ENCODE measurements at places on chromosomes 5 and 9. TPM values are rescaled to one million over a fixed set of nuclear protein-coding genes. Genes with fewer than 3 reads are reported as not detected.

GRCh38 chr5:31100047-31100575 is 93.4 kb upstream of the CDH6 start:
- no peak overlapping the region for H3K27ac ChIP-seq
- no peak overlapping the region for H3K4me3 ChIP-seq
- H3K36me3 ChIP-seq, result no peaks in the 10 kb centered on the region

GRCh38 chr9:133334161-133334560 is 1.8 kb downstream of the SURF6 start:
- H3K36me3 ChIP-seq, result peaks cover 18% of the 10 kb centered on the region
- no peaks in the 10 kb centered on the region for H3K27me3 ChIP-seq
- H3K4me3 ChIP-seq, result no peak overlapping the region
- no peak for DNase-seq

The HRH2 gene
- total RNA-seq, result 1.9 TPM

DNA sequence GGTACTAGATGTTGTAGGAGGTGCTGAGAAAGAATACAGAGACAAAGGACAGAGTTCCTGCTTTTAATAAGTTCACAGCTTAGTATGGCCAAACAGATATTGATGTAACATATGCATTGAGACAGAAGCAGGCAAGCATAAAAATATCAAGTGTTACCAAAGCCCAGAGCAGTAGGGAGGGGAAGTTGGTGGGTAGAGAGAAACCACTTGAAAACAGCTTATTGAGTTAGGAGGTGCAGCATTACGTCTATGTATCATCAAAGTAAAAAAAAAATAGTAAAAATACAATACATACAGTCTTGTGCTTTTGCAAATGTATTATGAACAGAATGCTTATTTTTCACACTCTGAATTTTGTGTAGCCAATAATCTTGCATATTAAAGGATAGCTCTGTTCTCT is 441.8 kb upstream of the SGCD start:
- DNase-seq, result no peak
- no peak overlapping the region for H3K27ac ChIP-seq
- no peaks in the 10 kb centered on the region for H3K27me3 ChIP-seq
- no peaks in the 10 kb centered on the region for H3K4me1 ChIP-seq

The TAF7 gene
- total RNA-seq, result 38.2 TPM

- no peaks in the 10 kb centered on the region for H3K4me1 ChIP-seq
- no peak overlapping the region for H3K27ac ChIP-seq
- DNase-seq, result no peak
- H3K4me3 ChIP-seq, result no peak overlapping the region
These were observed 39.9 kb downstream of the MOCS2 start for GRCh38 chr5:53069626-53070025.

GRCh38 chr9:116549061-116549664 is 137.9 kb upstream of the TRIM32 start:
- H3K4me1 ChIP-seq, result peaks cover 46% of the 10 kb centered on the region
- no peak overlapping the region for H3K4me3 ChIP-seq
- DNase-seq, result no peak
- H3K36me3 ChIP-seq, result no peaks in the 10 kb centered on the region
- H3K27ac ChIP-seq, result peak overlapping the region; percentile 27

The INSL6 gene
- not detected for total RNA-seq

DNA sequence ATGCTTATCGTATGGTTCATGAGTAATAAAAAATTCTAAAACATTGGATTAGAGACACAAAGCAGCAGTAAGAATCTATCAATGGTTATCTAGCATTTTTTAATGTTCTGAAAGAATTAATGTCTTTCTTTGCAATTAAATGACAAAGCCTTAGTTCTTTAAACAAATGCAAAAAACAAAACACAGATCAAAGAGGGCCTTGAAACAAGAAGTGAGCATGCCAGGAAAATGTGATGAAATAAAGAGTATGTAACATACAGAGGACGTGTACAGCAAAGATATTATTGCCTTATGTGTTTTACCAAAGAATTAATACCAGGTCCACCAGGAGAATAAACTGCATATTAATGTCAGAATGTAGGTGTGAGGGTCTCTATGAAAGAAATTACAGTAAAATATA is 812.3 kb upstream of the GRAMD2B start:
- H3K4me3 ChIP-seq, result no peak overlapping the region
- no peaks in the 10 kb centered on the region for H3K4me1 ChIP-seq
- H3K36me3 ChIP-seq, result no peaks in the 10 kb centered on the region
- no peaks in the 10 kb centered on the region for H3K27me3 ChIP-seq
- no peak for DNase-seq

GRCh38 chr5:62596691-62597090 is 18.1 kb downstream of the LRRC70 start:
- H3K27ac ChIP-seq, result no peak overlapping the region
- H3K4me3 ChIP-seq, result no peak overlapping the region
- no peak for DNase-seq
- no peaks in the 10 kb centered on the region for H3K27me3 ChIP-seq
- peaks cover 27% of the 10 kb centered on the region for H3K36me3 ChIP-seq
- no peaks in the 10 kb centered on the region for H3K4me1 ChIP-seq

- no peaks in the 10 kb centered on the region for H3K36me3 ChIP-seq
- no peak overlapping the region for H3K4me3 ChIP-seq
- no peak for DNase-seq
- H3K4me1 ChIP-seq, result no peaks in the 10 kb centered on the region
These were observed 913.1 kb downstream of the EFNA5 start for GRCh38 chr5:106757672-106758071.

The IL3 gene
- not detected for total RNA-seq

DNA sequence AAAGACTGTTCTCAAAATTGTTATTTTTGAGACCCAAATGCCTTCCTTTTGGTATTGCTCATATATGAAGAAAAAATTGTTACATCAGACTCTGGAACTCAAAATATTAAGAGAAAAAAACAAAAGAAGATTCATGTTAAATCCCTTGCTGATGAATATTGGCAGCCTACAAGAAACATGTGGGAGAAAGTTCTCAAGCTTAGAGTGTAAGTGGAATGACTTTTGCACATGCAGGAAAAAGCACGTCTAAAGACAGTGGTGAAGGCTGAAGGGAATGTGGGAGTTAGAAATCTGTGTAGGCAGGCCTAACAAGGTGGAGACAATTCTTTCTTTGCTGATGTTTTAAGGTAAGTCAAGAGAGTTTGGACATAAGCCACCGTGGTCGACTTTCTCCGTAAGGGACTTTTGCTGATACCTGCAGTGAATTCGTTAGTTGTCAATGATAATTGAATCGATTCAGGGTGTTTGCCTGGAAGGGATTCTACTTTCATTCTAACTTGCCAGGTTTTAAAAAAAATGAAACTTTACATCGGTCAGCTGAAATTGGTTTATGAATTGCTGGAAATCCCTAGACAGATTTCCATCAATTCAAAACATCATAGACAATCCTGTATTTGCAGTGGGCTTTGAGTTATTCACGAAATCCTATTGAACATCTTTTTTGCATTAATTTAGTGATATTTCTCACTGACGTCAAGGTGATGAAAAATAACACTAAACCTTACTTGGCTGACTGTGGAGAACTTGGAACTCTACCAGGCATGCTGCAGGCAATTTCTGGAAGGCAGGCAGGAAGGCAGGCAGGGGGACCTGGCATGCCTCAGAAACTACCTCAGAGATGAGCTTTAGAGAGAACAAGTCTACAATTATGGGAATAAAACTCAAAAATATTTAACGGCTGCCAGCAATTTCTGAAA is 359.1 kb upstream of the ADAMTSL1 start:
- peaks cover 11% of the 10 kb centered on the region for H3K4me1 ChIP-seq
- no peaks in the 10 kb centered on the region for H3K27me3 ChIP-seq
- DNase-seq, result no peak

The MARCOL gene
- not detected for total RNA-seq

- peak overlapping the region; percentile 8 for H3K4me3 ChIP-seq
- H3K36me3 ChIP-seq, result peaks cover 67% of the 10 kb centered on the region
- peaks cover 37% of the 10 kb centered on the region for H3K4me1 ChIP-seq
- H3K27me3 ChIP-seq, result no peaks in the 10 kb centered on the region
These were observed 29.1 kb downstream of the JADE2 start for GRCh38 chr5:134554319-134555222.

DNA sequence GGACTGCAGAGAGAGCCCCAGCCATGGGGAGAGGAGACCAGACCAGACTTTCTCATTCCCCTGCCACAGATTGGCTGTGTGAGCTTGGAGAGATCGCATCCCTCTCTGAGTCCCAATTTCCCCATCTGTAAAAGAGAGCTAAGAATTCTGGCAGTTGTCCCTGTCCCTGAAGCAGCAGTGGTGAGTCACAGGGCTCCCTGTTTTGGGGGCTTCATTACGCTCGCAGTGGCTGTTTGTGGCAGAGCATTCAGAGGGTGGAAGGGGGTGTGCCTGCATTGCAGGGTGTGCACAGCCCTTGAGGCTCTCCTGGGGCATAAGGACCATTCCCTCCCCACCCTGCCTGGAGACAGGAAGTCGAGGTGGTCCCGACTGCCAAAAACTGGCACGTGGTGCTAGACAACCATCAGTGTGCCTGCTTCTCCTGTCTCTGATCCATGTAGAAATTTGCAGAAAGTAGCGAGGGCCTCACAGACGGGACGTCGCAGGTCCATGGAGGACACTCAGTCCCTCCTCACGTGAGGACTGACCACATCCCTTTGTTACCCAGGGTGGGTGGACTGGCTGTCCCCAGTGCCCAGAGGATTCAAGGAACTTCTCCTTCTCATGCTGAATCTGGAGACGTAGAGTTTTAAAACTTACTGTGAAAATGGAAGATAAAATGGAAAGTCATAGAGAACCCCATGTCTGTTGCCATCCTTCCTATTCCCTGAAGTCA is 35.3 kb downstream of the HRH2 start:
- H3K27me3 ChIP-seq, result no peaks in the 10 kb centered on the region
- no peaks in the 10 kb centered on the region for H3K4me1 ChIP-seq
- no peaks in the 10 kb centered on the region for H3K36me3 ChIP-seq
- H3K27ac ChIP-seq, result no peak overlapping the region
- DNase-seq, result no peak
- no peak overlapping the region for H3K4me3 ChIP-seq

DNA sequence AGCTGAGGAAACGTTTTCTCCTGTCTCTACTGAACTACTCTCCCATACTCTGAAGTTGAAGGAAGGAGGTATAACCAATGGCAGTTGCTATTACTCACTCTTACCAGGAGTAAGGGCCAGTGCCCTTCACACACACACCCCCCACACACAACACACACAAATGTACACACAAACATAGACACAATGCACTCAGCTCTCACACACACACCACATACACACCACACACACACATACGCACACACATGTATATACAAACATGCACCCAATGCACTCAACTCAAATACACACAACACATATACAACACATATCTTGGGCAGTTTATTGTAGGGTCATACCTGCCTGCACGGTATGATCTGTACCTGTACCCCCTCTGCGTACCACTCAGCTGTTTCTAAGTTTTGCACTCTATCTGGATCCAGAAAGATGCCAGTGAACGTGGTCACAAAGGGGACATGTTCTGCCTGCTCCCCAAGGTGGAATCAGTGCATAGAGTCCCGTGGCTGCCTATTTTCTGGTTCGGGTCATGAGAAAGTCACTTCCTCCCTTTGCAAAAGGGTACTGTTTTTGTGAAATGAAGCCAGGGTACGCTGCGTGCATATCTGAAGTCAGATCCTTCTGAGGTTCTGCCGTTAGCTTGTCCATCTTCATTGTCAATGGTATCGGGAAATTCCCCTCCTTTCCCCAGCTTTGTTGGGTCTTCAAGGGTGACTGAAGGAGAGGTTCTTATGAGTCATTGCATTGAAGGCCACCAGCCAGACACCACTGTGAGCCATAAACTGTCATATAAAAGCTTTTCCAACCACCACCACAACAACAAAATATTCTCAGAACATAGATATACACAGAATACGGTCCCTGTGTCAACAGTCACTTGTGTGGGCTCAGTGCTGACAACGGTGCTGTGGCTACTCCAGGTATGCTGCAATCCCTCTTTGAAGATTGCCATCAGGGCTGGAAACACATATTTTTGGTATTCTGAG is 131.9 kb downstream of the UGCG start:
- H3K36me3 ChIP-seq, result no peaks in the 10 kb centered on the region
- no peaks in the 10 kb centered on the region for H3K27me3 ChIP-seq
- no peak overlapping the region for H3K4me3 ChIP-seq
- no peak overlapping the region for H3K27ac ChIP-seq
- no peaks in the 10 kb centered on the region for H3K4me1 ChIP-seq

The FBXL17 gene
- 13.5 TPM for total RNA-seq

The NEURL1B gene
- total RNA-seq, result 12.5 TPM

The MRPL22 gene
- total RNA-seq, result 17.0 TPM

GRCh38 chr9:134358662-134359319 is 32.5 kb downstream of the RXRA start:
- peaks cover 100% of the 10 kb centered on the region for H3K4me1 ChIP-seq
- peak overlapping the region; percentile 90 for H3K27ac ChIP-seq
- DNase-seq, result no peak
- no peaks in the 10 kb centered on the region for H3K27me3 ChIP-seq
- H3K36me3 ChIP-seq, result no peaks in the 10 kb centered on the region

- H3K27me3 ChIP-seq, result no peaks in the 10 kb centered on the region
- no peaks in the 10 kb centered on the region for H3K36me3 ChIP-seq
- H3K4me3 ChIP-seq, result no peak overlapping the region
- no peak overlapping the region for H3K27ac ChIP-seq
- H3K4me1 ChIP-seq, result no peaks in the 10 kb centered on the region
- DNase-seq, result no peak
These were observed 16.1 kb upstream of the FRMD3 start for GRCh38 chr9:83554278-83554677.

- H3K27me3 ChIP-seq, result no peaks in the 10 kb centered on the region
- H3K4me3 ChIP-seq, result no peak overlapping the region
These were observed 237.4 kb upstream of the WWC1 start for GRCh38 chr5:168054091-168054490.

DNA sequence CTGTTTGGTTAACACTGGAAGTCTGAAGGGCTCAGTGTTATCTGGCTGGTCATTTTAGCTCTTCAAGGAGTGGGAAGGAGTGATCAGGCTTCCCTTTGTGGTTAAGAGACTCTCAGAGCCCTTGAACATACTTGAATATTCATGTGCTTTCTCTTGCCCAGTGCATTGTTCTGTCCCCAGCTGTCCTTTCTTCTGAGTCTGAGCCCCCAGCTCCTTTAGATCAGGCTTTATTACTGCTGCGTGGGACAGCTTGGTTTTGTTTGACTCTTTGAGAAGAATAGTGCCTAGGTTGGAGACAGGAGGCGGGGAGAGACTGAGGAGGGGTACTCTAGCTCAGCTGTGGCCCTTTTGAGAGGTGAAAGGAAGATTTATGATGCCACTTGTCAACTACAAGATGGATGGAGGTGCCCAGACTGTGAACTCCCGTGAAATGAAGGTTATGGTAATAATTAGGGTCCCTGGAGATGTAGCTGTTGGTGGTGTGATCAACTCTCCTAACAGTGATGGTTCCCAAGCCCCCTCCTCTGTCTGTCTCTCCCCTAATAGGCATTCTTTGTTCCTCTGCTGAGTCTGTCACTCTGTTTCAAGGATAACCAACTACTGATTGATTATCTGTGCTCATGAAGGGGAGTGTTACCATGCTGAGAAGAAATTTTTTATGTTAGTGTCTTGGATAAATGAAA is 83.1 kb upstream of the GLRA1 start:
- no peak overlapping the region for H3K4me3 ChIP-seq
- no peaks in the 10 kb centered on the region for H3K27me3 ChIP-seq

The CDKN2A gene
- total RNA-seq, result 1.5 TPM

The PCDHGC4 gene
- total RNA-seq, result 2.3 TPM

DNA sequence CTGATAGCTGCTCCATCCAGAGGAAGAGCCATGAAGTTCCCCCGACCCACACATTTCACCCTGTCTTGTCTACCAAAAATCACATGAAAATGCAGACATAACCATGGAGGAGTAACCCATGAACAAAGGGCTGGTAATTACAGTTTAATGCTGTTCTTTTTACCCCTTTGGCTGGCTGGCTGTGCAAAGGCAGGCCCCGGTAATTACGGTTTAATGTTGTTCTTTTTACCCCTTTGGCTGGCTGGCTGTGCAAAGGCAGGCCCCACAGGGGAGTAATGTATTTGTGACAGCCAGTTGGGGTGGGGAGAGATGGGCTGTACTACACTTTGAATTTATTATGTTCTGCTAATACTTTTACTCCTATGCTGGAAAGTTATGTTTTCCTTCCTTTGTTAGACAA is 41.7 kb downstream of the PIK3R1 start:
- peak overlapping the region; percentile 7 for H3K27ac ChIP-seq
- H3K4me1 ChIP-seq, result peaks cover 14% of the 10 kb centered on the region
- H3K27me3 ChIP-seq, result no peaks in the 10 kb centered on the region
- no peak overlapping the region for H3K4me3 ChIP-seq
